ENCODE measurements at places on chromosomes 2 and 18. TPM values are rescaled to one million over a fixed set of nuclear protein-coding genes. Genes with fewer than 3 reads are reported as not detected.

The EPHA4 gene
- 40.6 TPM for total RNA-seq

The PRKAG3 gene
- 0.14 TPM for total RNA-seq

DNA sequence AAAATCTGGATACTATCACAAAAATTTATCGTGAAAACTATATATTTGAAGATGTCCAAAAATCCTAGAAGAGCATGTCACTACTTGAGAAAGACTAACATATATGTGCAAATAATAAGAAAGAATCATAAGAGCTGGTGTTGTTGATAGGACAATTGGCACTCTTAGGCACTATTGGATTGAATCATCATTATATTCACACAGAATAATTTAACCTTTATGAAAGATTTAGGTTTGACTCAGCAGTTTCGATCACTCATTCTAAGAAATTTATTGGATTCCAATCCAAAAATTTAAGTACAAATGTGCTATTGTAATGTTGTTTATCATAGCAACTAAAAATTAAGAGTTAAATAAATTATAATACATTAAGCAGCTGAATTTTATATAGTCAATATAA, 503.6 kb downstream of the SPAG16 start:
- H3K4me1 ChIP-seq = no peaks in the 10 kb centered on the region
- no peak overlapping the region for H3K4me3 ChIP-seq
- no peak overlapping the region for H3K27ac ChIP-seq
- H3K36me3 ChIP-seq = no peaks in the 10 kb centered on the region
- DNase-seq = no peak

- H3K4me3 ChIP-seq = peak overlapping the region; percentile 10
- H3K4me1 ChIP-seq = peaks cover 98% of the 10 kb centered on the region
- peak overlapping the region; percentile 99 for H3K27ac ChIP-seq
- H3K36me3 ChIP-seq = peaks cover 48% of the 10 kb centered on the region
These were observed 6.1 kb downstream of the GPR17 start for GRCh38 chr2:127651971-127652550.
